ENCODE measurements at places on chromosomes 1 and 21.

DNA sequence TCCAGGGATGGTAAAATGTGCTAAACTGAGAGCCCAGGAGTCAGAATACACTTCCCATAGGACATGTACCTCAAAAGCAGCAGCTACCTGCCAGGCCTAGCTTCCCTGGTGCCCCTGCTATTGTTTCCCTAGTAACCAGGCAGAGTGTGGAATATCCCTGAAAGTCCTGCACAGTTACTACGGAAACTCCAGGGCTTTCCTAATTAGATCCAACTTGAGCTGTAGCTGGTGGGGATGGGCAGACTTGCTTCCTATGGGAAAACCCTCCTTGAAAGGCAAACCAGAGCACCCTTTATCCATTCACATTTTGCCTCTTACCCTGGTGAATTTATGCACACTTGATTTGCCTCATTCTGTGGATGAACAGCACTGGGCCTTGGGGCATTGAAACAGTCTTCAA is 559.9 kb upstream of the PBX1 start:
- no peak for DNase-seq

DNA sequence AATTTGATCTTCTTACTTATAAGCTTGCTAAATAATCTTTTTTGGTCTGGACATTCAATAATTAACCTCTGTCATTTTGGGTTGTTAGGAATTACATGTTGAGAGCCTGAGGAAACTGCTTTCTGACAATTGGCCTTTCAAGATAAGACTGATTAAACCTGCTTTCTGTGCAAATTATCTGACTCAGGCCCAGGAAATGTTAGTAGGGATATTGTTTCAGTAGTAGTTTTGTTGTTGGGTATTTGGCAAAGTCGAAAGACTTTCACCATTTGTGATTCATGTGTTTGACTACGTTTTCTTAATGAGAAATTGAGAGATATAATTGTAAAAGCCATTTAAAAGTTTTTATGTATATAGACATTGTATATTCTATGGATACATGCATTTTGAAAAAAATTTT is 81.1 kb upstream of the GPR88 start:
- no peak for DNase-seq

DNA sequence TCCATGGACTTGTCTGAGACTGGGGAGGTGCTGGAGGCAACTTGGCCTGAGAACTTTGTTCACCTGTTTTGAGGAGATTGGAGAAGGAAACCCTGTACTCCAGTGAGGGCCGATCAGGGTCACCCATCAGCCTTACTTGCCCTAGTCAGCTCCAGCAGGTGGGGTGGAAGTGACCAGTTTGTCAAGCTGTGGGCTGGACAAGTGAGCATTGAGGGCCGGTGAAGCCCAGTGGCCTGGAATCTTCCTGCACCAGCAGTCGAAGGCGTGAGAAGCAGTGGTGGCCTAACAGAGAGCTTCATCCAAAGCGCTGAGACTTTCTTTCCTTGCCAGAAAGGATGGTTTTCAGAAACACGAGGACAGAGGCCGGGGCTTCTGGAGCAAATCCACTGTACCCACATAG is 9.6 kb downstream of the SLC37A1 start:
- no peak for DNase-seq

- no peak for DNase-seq
Observed at GRCh38 chr21:46376231-46376628, 52.3 kb downstream of the PCNT start.

- DNase-seq, result peak; percentile 72
Observed at GRCh38 chr1:61284936-61285335, 202.6 kb downstream of the NFIA start.

- peak; percentile 15 for DNase-seq
Observed at GRCh38 chr1:185733818-185734735, at the start of gene HMCN1. Gene HMCN1 (plus strand): TSS chr1:185734391. CDS start chr1:185734780, 389 bp downstream.

GRCh38 chr21:41802198-41802584 is 35.3 kb upstream of the RIPK4 start:
- no peak for DNase-seq

- DNase-seq, result no peak
Observed at GRCh38 chr1:43129426-43129825, 42.7 kb downstream of the EBNA1BP2 start.

DNA sequence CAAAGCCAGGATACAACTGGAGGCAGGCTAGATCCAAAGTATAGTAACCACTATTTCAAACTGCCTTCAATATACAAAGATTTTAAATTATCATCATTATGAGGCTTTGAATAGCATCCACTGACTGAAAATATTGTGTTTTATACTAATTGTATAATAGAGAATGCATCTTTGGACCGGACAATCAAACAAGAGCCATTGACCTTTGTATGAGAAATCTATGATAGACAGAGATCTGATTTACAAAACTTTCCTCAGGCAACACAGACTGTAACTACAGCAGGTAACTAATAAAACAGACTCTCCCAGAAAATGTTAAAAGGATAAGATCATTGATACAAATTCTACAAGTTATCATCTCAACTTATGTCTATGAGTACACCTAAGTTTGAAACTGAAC is 152.9 kb downstream of the DENND1B start:
- DNase-seq, result no peak

GRCh38 chr21:45154511-45155508 is 80.4 kb downstream of the ADARB1 start:
- DNase-seq, result no peak

DNA sequence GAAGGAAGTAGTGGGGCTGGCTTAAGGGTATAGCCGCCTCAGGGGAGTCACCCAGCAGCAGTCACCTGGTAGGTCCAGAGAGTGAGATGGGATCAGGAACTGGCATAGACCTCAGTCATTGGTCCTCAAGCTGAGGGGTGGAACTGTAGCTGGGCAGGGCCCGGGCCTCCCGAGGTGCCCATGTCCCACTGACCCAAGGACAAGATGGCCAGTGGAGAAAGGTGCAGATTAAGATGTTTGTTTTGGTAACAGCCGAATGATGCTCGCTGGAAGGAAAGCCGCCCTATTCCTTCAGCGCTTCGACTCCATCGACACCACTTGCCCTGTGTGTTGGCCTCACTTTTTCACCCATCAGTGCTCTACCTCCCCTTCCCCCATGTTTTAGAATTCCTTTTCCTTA is 16.4 kb downstream of the COL9A2 start:
- no peak for DNase-seq

DNA sequence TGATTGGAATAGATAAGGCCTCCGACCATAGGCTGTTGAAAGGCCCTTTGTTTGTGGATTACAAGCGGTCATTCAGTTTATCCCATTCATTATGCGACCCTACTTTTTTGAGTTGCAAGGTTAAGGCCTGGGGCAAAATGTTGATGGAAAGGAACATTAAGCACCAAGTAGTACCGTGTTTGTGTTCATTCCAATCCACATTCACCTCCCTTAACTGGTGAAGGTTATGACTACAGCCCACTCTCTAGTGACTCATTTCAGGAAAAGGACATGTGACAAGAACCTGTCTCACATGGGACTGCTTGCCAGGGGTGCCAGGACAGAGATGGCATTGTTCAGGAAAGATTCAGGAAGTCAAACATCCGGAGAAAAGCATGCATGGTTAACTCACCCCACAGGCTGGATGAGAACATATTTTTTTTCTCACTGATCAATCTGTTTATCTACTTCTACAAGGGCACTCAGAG is 81.6 kb downstream of the CD58 start:
- no peak for DNase-seq

GRCh38 chr1:66539491-66539890 is 5.5 kb downstream of the SGIP1 start:
- DNase-seq, result no peak

GRCh38 chr1:71463144-71463543 is 382.3 kb upstream of the ZRANB2 start:
- no peak for DNase-seq

GRCh38 chr1:111370871-111371270 is 56.7 kb downstream of the OVGP1 start:
- no peak for DNase-seq

- peak; percentile 55 for DNase-seq
Observed at GRCh38 chr1:98556521-98557158, 104.9 kb upstream of the SNX7 start.

DNA sequence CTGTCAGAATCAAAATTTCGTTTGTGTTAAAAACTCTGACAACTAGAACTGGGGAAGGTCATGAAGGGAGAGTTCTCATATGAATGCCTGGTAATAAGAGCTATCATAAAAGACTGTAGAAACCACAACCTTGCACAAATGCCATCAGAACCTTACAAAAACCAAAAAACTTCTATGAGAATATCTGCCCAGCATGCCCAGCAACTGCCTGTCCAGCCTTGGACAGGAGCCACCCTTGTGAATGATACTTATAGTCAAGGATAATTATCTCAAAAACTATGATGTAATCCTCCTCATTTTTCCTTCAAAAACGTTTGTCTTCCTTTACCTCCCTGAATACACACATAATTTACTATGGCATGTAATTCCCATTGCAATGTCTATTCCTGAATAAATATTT is 53.4 kb upstream of the C1orf185 start:
- DNase-seq, result peak; percentile 81

- DNase-seq, result no peak
Observed at GRCh38 chr21:45517249-45518065, 24.8 kb downstream of the SLC19A1 start.

GRCh38 chr1:182255494-182255893 is 136.1 kb downstream of the GLUL start:
- DNase-seq, result no peak

- no peak for DNase-seq
Observed at GRCh38 chr21:39632796-39633442, 20.2 kb downstream of the B3GALT5 start.

GRCh38 chr1:108878160-108878469 is 1.3 kb downstream of the GPSM2 start:
- DNase-seq, result no peak
